Hematopoietic multipotent progenitor cell treated with erythropoietin and hydrocortisone succinate and interleukin-3 and kit ligand, for 8 days (in vitro differentiated cells): ENCODE measurements at places on chromosomes 7 and 10.

DNA sequence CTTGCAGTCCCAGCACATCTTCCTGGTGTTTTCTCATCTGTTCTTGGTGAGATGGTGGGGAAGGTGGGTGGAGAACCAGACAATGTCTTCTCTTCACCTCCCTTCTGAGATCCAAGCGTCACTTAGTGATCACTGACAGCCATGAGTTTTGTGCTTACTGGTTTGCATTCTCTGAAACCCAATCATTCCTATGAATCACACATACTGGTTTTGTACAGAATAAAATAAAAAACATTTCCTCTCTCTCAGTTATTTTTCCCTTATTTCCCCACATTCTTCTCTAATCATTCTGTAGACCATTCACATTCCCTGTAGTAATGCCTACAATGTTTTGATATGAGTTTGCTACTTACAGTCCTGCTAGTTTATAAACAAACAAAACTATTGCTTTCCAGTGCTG, 143.8 kb upstream of the SLC13A1 start:
- no peak for DNase-seq

DNA sequence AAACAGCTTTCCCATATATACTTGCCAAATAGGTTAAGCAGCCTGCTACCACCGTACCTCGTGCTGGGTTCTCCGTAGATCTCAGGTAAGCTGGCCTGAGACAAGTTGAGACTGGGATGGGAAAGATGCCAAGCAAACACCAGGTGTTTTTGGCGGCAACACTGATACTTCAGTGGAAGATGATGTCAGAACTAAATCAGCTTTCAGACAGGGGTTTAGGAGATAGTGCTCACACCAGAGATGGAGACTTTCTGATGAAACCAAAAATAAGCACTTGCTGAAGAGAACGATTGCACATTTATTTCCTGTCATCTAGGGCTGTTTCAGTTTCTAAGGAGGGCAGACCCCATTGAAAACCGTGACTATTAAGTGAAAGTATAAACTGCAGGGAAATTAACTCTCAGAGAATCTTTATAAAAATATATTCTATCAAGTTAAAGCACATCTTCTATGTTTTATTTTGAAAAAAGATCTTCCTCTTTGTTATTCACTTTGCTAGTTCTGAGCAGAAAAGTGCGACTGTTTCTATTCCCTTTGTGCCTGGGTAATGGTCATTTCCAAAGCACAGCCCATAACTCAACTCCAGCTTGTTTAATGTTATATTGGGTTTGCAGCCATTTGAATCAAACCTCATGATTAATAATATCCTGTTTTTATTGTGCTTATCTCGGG, 149.9 kb downstream of the CPED1 start:
- DNase-seq, result no peak

DNA sequence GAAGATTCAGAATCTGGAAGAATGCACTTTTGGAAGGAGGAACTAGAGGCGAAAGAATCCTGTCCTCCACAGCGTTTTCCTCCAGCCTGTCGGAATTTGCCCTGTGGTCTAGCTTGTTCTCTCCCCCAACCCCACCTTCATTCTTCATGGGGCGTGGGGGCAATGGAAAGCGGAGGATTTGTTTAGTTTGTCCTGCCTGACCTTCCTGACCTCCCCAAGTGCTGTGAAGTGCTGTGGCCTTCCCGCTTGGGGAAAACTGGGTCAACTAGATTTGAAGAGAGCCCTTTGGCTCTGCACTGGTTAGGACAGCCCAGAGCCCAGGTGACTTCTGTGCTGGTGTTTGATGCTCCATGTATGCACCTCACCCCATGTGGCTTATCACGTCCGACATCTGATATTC, 49.1 kb downstream of the GATA3 start:
- no peak for DNase-seq

DNA sequence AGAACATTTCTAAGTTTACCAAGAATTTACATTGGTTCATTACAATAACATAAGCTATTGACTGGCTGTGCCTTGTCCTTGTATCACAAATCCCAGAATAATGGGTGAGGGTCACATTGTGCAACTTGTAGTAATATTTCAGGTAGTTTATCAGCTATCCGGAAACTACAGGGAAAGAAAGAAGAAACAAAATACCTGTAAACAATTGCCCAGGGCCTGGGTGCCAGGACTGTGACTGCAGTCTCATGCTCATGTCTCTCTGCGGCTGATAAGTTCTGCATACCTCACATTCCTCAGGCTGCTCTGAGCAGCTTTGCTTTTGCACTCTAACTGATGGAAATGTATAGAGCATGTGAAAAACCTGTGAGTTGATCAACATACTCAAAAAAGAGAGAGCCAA, 131.8 kb upstream of the TRIM24 start:
- no peak for DNase-seq

DNA sequence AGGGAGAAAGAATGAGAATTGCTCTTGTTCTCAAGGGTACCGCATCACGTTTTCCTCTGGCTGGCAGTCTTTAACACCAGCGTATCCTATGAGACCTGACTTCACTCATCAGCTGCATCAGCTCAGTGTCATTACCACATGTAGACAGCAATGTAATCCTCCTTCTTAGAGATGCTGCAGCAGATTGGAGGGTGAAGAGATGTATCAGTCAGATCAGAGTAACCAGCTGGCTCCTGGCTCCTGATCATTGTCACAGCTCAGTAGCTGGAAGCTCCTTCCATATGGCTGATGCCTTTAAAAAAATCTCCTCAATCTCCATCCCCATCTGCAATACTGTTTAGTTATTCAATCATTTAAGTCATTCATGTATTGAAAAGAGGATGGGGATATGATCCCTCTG, 39.7 kb upstream of the EPHB6 start:
- no peak for DNase-seq

DNA sequence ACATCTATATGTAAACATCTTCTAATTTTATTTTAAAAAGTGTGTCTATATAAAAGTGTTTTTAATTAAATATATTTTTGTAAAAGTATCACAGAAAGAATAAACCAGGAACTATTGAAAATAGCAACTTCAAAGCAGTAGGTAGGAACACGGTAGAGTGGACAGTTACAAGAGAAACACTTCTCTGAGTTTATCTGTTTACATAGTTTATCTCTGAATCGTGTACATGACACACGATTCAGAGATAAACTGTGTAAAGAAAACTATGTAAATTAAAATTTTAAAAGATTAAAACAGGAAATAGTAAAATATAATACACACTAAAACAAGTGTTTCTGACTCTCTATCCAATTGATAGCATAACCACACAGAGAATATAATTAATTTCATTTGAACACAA, 25.1 kb upstream of the FAM170B start:
- no peak for DNase-seq

- no peak for DNase-seq
These were observed 18.7 kb upstream of the PPP2R2D start for GRCh38 chr10:131882151-131882550.

GRCh38 chr7:88635149-88635548, 124.4 kb upstream of the ZNF804B start:
- no peak for DNase-seq

- DNase-seq, result no peak
These were observed 167.1 kb upstream of the FAM3C start for GRCh38 chr7:121563177-121563576.

- peak; percentile 20 for DNase-seq
These were observed 83.7 kb downstream of the JMJD1C start for GRCh38 chr10:63382066-63382465.

DNA sequence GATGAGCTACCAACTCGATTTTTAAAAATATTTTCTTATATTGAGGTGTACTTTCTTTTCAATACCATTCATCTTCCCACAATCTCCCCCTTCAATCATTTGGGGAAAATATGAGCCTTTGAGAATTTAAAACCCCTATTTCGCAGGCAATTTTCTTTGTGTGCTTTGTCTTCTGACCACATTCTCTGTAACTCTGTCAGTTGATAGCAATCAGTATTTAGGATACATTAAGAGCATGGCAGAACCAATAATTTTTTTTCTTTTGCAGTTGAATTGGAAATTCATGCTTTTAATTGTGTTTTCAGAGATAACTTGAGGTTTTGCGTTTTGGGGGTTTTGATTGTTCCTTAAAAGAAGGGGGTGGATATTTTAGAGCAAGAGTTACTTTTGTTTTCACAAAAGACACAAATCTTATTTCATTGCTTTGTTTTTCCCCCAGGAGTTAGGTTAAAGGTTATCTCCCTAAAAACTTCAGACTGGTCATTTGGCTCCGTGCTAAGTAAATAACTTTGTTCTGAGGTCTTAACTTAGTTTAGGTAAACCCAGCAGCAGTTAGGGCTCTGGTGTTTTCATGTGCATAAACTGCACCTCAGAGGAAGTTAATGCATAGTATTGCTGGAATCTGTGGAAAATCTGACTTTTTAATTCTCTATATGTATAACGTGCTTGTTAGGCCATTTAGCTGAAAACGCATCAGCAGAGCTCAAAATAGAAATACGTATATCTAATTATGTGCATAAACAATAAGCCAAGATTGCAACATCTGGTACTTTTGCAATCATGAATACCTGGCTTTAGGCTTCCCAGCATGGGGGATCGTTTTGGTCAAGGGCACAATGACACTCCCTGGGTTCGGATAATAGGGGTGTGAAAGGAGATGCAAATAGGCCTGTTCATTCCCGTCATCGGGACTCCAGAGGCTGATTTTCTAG, 676.4 kb upstream of the ANKRD30A start:
- DNase-seq, result no peak

GRCh38 chr10:4107285-4107851, 322.4 kb upstream of the KLF6 start:
- no peak for DNase-seq

- DNase-seq, result no peak
These were observed 549 bp downstream of the GPNMB start for GRCh38 chr7:23247046-23247602.

- no peak for DNase-seq
These were observed 129.9 kb upstream of the LYZL2 start for GRCh38 chr10:30759423-30759822.

GRCh38 chr7:148276314-148277041, 314.1 kb upstream of the C7orf33 start:
- DNase-seq, result no peak

- DNase-seq, result no peak
These were observed 38.8 kb downstream of the PTN start for GRCh38 chr7:137304624-137305235.

- DNase-seq, result no peak
These were observed 16.9 kb upstream of the MTURN start for GRCh38 chr7:30117896-30118295.

DNA sequence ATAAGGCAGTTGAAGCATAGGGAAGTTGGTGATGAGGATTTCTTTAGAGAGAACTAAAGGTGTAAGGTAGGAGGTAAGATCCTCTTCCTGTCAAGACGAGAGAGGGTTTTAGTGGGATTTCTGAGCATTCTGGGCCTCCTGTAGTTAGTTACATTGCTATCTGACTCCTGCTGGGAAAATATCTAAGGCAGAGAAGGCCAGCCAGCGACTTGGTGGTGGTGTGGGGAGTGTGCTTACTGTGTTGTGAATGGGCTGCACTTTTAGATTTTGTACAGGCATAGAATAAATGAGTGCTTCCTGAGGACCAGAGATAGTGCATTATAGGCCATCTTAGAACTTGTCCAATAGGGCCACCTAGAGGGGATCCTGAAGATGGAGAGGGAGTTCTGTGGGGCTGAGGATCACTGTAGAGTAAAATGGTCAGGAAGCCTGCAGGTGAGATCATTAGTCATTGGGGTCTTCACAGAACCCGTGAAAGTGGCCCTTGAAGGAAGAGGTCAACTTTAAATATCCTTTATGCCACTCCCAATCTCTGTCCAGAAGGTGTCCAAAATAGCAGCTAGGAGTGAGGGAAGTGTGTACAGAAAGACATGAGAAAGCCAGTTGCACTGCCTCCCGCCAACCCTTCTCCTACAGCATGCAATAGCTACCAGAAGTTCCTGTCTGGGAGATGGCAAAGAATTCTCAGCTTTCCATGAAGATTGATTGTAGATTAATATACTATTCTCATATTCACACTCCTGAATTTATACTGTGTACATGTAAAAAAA, 266.6 kb downstream of the POLR1F start:
- peak; percentile 32 for DNase-seq

DNA sequence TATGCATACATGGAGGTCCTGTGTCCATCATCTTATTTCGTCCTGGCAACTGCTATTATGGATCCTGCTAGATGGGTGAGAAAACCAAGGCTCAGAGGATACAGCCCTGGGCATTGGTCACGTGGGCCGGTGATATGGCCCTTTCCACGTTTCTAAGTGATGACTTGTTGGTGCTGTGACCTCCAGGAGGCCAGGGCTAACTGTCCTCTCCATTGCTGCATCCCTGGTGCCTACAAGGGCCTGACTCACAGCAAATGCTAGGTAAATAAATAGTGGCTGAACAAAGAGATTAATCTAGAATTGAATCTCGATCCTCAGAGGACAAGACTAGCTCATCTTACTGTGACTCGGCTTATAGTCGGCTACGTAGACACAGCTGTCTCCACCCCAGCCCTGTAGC, 78.6 kb downstream of the FAM53B start:
- DNase-seq, result no peak

DNA sequence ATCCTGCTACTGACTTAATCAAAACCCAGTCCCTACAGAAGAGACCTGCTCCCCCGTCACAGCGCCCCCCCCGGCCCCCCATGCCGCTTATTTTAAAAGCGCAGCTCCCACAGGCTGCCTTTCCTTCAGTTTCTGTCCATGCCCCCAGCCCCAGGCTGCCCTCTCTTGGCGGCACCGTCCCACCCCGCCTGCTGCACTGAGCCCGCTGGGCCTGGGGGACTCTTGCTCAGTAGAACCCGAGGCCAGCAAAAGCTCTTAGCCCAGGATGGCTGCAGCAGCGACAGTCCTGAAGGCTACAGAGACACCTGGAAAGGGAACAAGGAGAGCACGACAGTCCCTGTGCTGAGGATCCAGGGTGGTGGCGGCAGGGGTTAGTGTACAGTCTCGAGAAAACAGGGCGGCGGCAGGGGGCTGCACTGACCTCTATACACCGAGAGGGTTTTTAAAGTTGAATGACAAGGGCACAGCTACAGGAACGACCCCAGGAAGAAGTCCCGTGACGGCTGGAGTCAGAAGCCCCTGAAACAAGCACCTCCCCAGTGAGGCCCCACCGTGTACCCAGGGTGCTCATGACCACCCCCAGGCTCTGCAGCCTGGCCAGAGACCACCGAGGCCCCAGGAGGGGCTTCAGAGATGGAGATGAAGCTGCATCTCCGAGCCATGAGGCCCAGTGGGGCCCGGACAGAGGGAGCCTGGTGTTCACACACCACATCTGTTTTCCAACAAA, 54.4 kb downstream of the ZRANB1 start:
- DNase-seq, result no peak

DNA sequence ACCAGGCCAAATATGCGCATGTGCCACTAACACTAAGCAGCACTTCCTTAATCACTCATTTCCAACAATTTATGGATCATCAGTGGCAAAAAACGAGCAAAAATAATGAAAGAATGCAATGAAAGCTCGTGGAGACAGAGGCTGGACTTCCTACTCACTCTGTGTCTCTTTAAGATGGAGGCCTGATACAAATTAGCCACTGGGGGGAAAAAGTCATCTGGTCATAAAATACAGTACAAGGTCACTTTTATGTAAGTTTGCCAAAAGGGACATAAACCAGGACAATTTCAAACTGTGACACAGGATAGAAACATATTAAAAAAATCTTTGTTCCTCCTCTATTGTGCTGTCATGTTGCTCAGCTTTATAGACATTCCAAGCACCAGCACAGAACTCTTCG, 101.7 kb downstream of the LMBR1 start:
- DNase-seq, result no peak

- DNase-seq, result no peak
These were observed 82.7 kb downstream of the SPAG6 start for GRCh38 chr10:22427890-22428571.
